ENCODE measurements at places on chromosomes 11 and 22. TPM values are rescaled to one million over a fixed set of nuclear protein-coding genes. Genes with fewer than 3 reads are reported as not detected.
A peak's percentile ranks its signal among the peaks of the same experiment; 100 is the strongest.

- DNase-seq = peak; percentile 42
These were observed 1.2 kb downstream of the TSPAN32 start for GRCh38 chr11:2302896-2303626.

GRCh38 chr11:7563281-7563680, 49.5 kb downstream of the PPFIBP2 start:
- DNase-seq = no peak

GRCh38 chr11:110747531-110747930, 35.3 kb upstream of the ARHGAP20 start:
- no peak for DNase-seq

DNA sequence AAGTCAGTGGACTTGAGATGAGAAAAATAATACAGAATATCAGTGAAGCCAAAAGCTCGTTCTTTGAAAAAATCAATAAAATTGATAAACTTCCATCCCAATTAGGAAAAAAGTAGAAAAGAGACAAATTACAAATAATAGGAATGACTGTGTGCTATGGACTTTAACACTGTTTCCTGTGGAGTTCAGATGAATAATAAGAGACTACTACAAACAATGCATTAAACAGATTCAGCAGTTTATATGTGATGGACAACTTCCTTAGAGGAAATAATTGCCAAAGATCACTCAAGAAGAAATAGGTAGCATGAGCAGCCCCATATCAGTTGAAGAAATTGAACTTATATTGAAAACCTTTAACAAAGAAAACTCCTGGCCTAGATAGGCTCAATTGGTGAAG, 99.7 kb downstream of the PPP6R3 start:
- no peak for DNase-seq

DNA sequence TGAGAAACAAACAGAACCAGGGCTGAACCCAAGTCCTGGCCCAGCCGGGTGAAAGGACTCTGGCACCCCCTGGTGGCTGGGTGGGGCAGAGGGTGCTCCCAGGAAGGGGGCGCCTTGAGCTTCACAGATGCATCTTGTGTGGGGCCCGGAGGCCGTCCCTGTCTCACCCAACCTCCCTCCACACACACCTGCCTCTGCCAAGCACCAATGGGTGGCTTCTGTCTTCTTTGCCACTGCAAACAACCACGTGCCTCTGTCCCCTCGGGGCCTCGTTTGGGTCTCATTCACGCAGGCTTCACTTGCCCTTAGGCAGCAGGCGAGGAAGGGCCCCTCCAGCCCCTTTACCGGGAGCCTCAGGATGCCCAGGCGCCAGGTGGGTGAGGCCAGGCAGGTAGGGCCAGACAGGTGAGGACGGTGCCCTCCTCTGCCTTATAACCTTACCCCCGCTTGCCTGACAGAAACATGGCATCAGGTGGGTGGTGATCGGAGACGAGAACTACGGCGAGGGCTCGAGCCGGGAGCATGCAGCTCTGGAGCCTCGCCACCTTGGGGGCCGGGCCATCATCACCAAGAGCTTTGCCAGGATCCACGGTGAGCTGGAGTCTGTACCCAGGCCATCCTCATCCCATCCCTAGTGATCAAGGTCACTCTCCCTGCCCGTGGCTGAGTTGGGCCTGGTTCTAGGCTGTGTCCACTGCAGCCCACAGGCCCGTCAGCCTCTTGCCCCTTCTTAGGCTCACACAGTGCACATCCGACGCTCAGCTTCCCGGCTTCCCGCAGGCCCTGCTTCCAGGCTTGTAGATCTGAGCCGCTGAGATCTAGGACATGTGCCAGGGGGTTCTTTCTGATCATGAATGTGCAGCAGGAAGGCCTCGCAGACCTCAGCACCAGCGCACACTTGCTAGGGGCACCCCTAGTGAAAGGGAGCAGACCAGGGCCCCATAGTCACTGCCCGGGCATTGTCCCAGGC, 17.2 kb downstream of the POLR3H start:
- DNase-seq = peak; percentile 76

- DNase-seq = no peak
These were observed 231.9 kb upstream of the E2F8 start for GRCh38 chr11:19472679-19473078.

DNA sequence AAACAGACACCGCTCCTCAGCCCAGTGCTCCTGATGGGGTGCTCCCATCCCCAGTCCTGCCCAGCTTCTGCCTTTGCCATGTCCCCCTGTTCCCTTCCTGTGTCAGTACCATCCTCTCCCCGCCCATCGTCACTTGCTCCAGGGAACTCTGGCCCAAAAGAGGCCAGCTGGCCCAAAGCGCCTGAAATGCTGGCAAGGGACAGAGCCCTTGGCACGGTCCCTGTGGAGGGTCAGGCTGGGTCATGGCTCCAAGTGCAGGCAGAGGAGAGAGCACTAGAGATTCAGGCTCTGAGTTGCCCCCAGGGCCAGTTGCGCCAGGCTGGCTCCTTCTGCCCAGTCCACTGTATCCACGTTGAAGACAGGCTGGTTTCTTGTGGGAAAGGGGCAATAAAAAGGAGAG, 8.4 kb upstream of the HDHD5 start:
- DNase-seq = no peak

- no peak for DNase-seq
These were observed 25.9 kb downstream of the ALG12 start for GRCh38 chr22:49892226-49892899.

The OR4D9 gene
- not detected for total RNA-seq

Measured in activated T-cell treated with anti-CD3 and anti-CD28 coated beads, Interleukin-2, amount 50 U/mL, for 72 hours (primary cell).